GM06990 (cell line): ENCODE measurements at places on chromosomes 16 and 17.

- no peak for DNase-seq
Measured at GRCh38 chr16:19555938-19556771, 652 bp downstream of the VPS35L start.

- DNase-seq: peak; percentile 36
Measured at GRCh38 chr16:16127469-16128116, 95.7 kb downstream of the ABCC6 start.

GRCh38 chr17:82687871-82688270 lies 10.6 kb downstream of the RAB40B start:
- DNase-seq: no peak

DNA sequence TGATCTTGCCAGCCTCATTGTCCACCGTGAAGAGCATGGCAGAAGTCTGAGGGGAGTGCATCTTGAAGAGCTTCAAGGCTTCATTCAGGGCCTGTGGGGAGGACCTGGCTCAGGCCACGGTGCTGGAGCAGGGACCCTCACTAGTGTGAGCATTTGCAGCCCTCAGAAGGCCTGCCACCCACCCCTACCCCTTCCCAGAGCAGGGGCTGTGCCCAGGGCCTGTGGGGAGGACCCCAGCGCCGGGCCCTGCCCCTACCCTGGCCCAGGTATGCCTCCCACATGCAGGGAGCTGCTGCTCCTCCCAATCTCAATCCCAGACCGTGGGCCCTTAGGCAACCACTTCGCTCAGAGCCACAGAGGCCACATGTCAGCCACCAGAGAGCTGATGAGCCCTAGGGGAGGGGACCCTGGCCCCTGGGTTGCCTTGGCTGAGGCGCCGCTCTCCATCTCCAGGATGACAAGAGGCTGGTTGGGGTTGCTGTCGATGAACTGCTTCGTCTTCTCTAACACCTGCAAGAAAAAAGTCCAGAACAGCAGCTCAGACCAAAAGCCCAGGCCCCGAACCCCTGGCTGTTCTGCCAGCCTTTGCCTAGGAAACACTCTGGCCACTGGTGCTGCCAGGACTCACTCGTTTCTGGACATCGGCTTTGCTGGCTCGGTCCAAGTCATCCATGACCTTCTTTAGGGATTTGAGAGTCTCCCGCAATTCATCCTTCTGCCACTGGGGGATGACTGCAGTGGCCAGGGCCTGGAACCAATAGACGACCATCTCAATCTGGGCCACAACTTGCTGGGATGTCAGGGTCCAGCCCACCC lies 1.8 kb upstream of the EXOSC6 start:
- no peak for DNase-seq

GRCh38 chr16:1225051-1225451 lies at the start of gene TPSG1:
Gene TPSG1, minus strand, starts transcription at chr16:1225268. Its CDS starts 16 bp downstream, at chr16:1225252.
- no peak for DNase-seq

GRCh38 chr17:42989141-42989540 lies 8.8 kb downstream of the RUNDC1 start:
- no peak for DNase-seq

DNA sequence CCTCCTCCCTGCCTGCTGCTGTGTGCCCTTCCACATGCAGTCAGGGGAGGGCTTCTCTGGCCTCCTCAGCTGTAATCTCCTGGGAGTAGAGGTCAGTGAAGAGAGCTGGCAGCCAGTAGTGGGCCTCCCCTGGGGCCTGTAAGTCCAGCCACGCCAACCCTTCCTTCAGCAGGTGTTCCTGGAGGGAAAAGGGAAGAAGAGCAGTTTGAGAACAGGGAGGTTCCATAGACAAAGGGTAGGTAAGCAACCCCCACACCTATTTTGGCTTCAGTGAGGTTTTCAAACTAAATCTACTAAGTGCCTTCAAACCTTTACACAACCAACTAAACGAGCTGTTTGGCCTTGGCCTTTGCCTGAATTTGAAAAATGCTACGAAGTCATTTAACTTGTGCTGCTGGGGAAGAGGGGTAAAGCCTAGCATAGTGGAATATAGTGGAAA lies 14.2 kb downstream of the SNF8 start:
- DNase-seq: no peak

- no peak for DNase-seq
Measured at GRCh38 chr17:76753061-76753961, 15.4 kb downstream of the MFSD11 start.

DNA sequence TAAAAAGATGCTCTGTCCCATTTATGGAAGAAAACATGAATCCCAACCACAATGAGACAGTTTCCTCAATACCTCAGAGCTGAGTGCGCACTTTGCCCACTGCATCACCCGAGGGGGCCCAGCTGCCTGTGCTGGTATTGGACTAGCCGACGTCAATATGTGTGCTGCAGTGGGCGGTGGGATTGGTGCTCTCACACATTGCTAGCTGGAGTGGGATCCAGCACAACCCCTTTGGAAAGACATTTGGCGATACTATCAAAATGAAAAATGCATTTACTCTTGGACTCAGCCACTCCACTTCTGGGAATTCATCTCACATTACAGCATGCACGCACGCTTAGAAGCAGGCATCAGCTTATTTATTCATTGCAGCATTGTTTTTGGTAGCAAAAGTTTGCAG lies 289.2 kb upstream of the FOXF1 start:
- no peak for DNase-seq

DNA sequence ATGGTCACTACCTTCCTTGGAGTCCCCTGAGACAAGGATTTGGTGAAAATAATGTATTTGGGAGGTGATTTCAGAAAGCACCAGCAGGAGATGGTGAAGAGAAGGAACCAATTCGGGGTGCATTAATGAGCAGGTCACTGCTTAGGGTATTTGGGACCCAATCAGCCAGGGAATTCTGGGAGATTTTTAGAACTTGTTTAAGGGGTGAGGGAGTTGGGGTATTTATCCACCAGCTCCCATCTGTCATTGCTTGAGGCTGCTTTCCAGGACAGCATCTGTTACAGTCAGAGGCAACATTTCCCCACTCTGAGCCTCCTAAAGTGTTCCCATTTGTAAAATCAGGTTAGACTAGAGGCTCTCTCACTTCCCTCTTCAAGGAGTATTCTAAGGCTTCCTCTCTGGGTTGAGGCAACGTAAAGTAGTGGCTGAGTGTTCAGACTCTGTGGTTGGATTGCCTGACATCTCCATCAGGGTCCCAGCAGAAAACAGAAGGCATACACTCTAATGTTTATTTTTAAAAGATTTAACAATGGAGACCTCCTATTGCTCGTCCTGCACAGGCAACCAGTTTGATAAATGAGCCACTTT lies 60.9 kb downstream of the CLEC19A start:
- no peak for DNase-seq

DNA sequence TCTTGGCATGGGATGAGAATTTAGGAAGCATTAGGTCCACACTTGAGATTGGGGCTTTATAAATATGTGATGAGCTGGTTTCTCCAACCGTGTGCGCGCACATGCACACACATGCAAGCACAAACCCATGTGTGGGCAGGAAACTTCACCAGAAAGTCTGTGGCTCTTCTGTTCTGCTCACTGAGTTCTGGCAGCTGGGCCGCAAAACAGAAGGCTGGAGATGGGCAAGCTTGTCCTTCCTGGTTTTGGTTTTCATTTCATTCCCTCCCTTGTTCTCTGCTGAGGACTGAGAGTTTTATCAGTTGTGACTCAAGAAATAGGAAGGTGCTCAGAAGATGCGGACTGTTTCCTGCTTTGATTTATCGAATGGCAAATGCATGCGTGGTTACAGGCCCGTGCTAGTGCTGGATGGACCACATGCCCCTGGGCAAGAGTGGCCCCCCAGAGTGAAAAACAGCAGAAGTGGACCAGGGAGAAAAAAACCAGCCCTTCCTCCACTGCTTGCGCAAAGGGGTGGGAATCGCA lies 14.1 kb downstream of the MAP3K14 start:
- DNase-seq: peak; percentile 75

- no peak for DNase-seq
Measured at GRCh38 chr17:64212122-64212521, 50.9 kb downstream of the TEX2 start.
